Mesothelial cell of epicardium (in vitro differentiated cells): ENCODE measurements at places on chromosomes 2 and 18.

- H3K4me3 ChIP-seq = no peak overlapping the region
- peaks cover 12% of the 10 kb centered on the region for H3K36me3 ChIP-seq
- H3K4me1 ChIP-seq = peaks cover 9% of the 10 kb centered on the region
Measured at GRCh38 chr2:191682126-191682525, 4.2 kb downstream of the NABP1 start.

- H3K4me1 ChIP-seq = peaks cover 29% of the 10 kb centered on the region
- H3K36me3 ChIP-seq = no peaks in the 10 kb centered on the region
- H3K27ac ChIP-seq = peak overlapping the region; percentile 21
- H3K27me3 ChIP-seq = no peaks in the 10 kb centered on the region
- DNase-seq = no peak
Measured at GRCh38 chr2:238865015-238865719, 17.3 kb downstream of the TWIST2 start.

DNA sequence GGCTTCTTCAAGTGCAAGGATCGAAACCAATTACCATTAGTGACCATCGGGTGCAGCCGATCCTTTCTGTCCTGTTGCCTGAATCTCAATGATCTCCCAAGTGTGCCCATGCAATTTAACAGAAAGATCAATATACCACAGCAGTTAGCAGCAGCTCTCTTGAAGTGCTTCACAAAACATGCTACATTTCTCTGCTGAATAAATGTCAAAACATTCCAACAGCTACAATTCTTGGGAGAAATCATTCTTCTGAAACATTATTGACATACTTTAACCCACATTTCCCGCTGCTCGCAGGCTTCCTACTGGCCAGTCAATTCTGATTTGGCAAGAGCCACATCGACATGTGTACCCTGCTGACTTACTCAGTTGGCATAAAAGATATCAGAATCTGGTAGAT lies 907.7 kb downstream of the TMEM182 start:
- H3K27ac ChIP-seq = no peak overlapping the region
- no peak for DNase-seq
- H3K27me3 ChIP-seq = no peaks in the 10 kb centered on the region
- H3K4me1 ChIP-seq = no peaks in the 10 kb centered on the region
- no peaks in the 10 kb centered on the region for H3K36me3 ChIP-seq

GRCh38 chr2:85162746-85163301 lies 29.6 kb downstream of the TCF7L1 start:
- H3K27me3 ChIP-seq = no peaks in the 10 kb centered on the region
- peaks cover 56% of the 10 kb centered on the region for H3K4me1 ChIP-seq
- H3K27ac ChIP-seq = peak overlapping the region; percentile 68

GRCh38 chr2:1640301-1641135 lies 103.8 kb downstream of the PXDN start:
- peaks cover 11% of the 10 kb centered on the region for H3K4me1 ChIP-seq
- no peak overlapping the region for H3K4me3 ChIP-seq
- DNase-seq = no peak
- no peak overlapping the region for H3K27ac ChIP-seq

- H3K27ac ChIP-seq = no peak overlapping the region
- no peak overlapping the region for H3K4me3 ChIP-seq
- H3K27me3 ChIP-seq = peaks cover 25% of the 10 kb centered on the region
Measured at GRCh38 chr2:10951558-10952414, 40.1 kb downstream of the KCNF1 start.

GRCh38 chr18:55522011-55522410 lies 66.0 kb downstream of the TCF4 start:
- H3K4me3 ChIP-seq = no peak overlapping the region
- peak overlapping the region; percentile 11 for H3K27ac ChIP-seq
- H3K36me3 ChIP-seq = peaks cover 8% of the 10 kb centered on the region
- DNase-seq = no peak

DNA sequence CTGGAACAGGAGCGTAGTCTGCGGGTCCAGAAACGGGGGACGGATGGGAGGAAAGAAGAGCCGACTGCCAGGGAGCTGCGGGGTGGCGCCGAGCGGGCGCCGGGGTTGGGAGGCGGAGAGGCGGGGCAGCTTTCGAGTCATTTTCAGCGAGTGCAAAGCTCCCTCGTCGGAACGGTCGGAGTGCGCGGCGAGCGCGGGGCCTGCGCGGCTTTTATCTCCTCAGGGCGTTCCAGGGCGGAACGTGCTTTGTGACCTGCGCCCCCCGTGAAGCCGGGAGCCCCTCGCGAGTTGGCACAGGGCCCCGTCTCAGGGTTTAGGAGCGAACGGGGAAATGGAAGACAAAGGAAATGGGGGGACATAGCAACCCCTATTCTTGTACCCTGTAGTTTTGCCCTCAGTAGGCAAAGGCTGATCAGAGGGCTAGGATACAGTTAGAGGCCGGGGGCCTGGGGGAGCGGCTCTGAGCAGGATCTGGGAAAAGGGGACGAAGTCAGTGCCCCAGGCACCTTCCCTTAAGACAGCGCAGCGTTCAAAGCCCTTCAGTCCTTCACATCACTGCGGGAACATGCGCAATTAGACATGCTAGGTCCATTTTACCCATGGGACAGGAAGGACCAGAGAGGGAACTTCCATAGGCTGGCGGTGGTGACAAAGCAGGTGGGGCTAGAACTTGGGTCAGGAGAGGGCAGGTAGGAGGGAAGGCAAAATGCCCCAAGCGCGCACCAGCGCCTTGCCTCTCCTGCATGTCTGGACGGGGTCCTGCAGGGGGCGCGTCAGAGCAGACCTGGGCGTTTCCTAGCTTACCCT lies 60.1 kb upstream of the IL1RL1 start:
- peak overlapping the region; percentile 77 for H3K4me3 ChIP-seq
- H3K36me3 ChIP-seq = no peaks in the 10 kb centered on the region
- H3K27ac ChIP-seq = peak overlapping the region; percentile 9
- H3K4me1 ChIP-seq = peaks cover 8% of the 10 kb centered on the region
- DNase-seq = no peak

- H3K4me1 ChIP-seq = peaks cover 15% of the 10 kb centered on the region
- H3K27ac ChIP-seq = peak overlapping the region; percentile 20
- DNase-seq = no peak
- H3K4me3 ChIP-seq = no peak overlapping the region
Measured at GRCh38 chr18:25228410-25228809, 123.6 kb downstream of the ZNF521 start.

- no peaks in the 10 kb centered on the region for H3K4me1 ChIP-seq
- H3K4me3 ChIP-seq = no peak overlapping the region
- peak; percentile 54 for DNase-seq
Measured at GRCh38 chr2:208373460-208374089, 33.0 kb upstream of the PTH2R start.
